ENCODE measurements at places on chromosomes 3 and 15.
A peak's percentile ranks its signal among the peaks of the same experiment; 100 is the strongest.

- no peak for DNase-seq
These were observed 62.5 kb upstream of the HRH1 start for GRCh38 chr3:11091791-11092190.

DNA sequence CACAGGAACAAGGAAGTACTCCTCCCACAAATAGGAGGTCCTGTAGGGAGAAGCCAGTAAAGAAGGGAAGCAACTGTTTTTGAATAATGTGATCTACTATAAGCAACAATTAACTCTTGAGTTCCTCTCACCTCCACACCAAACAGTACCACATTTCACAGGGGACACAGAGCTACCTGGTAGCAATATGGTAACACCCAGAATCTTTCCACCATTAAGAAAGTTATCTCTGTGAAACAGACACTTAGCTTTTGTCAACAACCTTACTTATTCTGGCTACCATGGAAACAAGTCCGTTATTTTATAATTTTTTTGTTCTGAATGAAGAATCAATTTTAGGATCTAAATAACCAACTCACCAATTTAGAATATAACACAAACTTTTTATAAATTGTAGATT lies 49.5 kb downstream of the TBL1XR1 start:
- no peak for DNase-seq

GRCh38 chr15:51681303-51681963 lies at the start of gene SCG3:
Gene SCG3, plus strand, starts transcription at chr15:51681503. Its CDS starts 253 bp downstream, at chr15:51681756.
- peak; percentile 80 for DNase-seq

GRCh38 chr3:23071296-23071695 lies 131.8 kb upstream of the UBE2E2 start:
- DNase-seq, result no peak

- peak; percentile 16 for DNase-seq
These were observed 81.8 kb downstream of the WWTR1 start for GRCh38 chr3:149575961-149576564.

- DNase-seq, result no peak
These were observed 56.4 kb upstream of the ACTC1 start for GRCh38 chr15:34851751-34852150.

- no peak for DNase-seq
These were observed 82.4 kb downstream of the PLSCR2 start for GRCh38 chr3:146386936-146387335.

DNA sequence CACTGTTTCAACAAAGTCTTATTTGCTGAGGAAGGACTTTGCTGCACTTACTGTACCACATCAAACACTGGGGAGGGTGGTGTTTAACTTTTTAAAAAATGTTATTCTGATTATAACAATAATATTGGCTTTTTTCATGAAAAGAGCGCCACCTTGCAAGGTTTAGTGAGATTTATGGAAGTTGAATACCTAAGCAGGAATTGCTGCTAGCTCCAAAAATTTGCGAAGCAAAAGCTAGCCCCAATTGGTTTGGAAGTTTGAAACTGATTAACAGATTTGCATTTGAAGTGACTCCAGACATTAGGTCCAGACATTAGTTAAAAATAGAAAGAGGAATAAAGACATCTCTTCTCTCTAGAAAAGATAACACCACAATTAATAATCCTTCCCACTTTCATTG lies 6.7 kb downstream of the ZIC1 start:
- no peak for DNase-seq

GRCh38 chr3:65864357-65864904 lies 174.3 kb downstream of the MAGI1 start:
- no peak for DNase-seq

DNA sequence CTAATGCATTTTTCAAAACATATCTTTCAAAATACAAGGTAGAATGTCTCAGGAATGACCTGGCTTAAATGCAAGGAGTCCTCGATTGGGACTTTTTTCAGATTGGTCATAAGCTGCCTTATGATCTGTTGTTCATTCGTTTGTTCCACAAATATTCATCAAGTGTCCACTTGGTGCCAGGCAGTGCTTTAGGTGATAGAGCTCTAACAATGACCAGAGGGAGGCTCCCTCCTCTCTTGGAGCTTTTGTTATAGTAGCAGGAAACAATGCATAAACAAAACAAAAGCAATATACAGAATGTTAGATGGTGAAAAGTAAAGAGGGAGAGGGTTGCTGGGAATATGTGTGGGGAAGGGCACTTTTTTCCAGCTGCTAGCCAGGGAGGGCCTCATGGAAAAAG lies 156.1 kb downstream of the MCTP2 start:
- DNase-seq, result no peak

DNA sequence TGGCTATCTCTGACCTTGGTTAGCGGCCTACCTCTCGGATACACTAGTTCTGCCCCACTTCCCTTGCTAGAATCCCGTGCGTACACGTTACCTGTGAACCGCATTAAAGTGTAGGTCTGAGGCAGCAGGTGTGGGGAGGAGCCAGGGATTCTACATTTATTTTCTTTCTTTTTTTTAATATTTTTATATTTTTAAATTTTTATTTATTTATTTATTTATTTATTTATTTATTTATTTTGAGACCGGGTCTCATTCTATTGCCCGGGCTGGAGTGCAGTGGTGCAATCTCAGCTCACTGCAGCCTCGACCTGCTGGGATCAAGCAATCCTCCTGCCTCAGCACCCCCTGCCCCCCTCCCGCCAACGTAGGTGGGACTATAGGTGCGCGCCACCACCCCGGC lies 60.9 kb upstream of the NR2E3 start:
- no peak for DNase-seq

DNA sequence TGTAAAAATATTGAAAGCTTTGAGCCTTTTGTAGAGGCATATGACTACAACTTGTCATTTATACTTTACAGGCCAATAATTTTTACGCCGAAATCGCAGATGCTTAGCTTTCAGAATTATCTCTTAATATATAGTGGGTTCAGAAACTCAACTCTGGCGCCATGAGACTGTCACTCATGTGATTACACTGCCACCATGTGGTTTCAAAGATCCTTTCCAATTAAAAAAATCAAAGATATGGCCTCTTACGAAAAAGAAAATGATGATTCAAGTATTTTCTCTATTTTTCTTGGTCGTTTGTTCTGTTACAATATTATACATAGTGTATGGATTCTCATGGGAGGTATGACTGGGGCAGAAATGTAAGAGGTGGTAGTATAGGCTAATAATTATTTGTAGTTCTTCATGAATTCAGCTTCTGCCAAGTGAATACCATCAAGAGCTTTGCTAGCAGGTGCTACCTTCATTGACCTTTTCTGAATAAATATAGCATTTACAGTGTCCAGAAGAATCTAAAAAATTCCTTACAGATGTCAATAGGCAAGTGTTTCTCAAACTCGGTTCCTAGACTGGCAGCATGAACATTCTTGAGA lies 751.7 kb upstream of the GOLIM4 start:
- no peak for DNase-seq

DNA sequence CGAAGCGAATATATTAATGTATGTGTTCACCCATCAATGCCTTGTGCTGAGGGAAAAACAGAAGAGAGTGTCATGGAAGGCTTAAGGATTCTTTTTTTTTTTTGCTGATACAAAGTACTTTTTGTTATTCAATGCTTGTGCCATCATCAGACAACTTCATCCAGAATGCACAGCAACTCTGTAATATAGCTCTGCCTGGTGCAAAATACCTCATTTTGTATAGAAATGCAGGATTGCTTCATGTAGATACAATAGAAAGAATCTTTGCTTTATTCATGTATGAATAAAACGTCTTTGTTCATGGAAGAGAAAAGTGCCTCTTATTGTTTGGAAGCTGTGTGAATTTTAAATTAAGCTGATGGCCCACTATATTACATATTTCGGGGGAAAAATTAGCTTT lies 62.9 kb downstream of the SH3GL3 start:
- no peak for DNase-seq

GRCh38 chr3:61420136-61420759 lies 141.1 kb upstream of the PTPRG start:
- no peak for DNase-seq

DNA sequence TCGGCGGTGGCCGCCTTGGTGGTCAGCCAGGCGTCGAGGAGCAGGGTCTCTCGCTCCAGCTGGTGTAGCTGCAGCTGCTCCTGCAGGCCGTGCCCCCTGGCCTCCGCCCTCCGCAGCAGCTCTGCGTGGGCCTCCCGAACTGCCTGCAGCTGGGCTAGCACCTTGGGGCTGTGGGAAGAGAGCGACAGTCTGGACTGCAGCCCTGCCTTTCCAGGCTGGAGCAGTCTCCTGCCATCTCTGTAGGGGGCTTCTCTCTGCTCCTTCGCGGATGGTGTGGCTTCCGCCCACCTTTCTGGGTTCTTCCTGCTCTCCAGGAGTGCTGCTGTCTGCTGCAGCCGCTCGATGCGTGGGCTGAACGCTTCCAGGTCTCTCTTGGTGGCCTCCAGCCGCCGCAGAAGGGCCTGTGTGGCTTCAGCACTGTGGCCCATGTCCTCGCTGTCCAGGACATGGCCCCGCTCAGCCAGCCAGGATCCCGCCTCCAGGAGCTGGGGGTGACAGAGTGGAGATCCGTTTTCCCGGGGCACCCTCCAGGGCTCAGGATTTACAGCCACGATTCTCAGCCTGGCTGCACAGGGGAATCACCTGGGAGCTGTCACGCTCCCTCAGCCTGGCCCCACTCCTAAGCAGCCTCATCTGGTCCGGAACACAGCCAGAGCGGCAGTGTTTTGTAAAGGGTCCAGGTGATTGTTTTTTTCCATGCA lies 16.8 kb downstream of the PLA2G4B start:
- DNase-seq, result no peak

DNA sequence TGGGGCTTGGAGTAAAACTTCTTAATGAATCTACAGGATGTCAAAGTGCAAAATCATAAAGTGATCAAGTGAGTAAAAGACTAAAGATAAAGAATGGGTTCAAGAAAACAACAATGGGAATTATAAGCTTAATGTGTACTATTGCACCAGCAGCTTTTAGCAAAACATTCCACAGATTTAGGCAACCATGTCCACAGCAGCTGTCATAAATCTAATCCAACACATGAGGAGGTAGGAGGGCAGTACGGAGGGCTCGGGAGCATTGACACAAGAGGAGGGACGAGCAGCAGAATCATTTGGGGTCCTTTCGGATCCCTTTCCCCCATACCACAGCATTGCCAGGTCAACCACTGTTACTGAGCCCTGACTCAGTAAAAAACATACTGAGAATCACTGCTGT lies 464.3 kb upstream of the WNT5A start:
- DNase-seq, result no peak

DNA sequence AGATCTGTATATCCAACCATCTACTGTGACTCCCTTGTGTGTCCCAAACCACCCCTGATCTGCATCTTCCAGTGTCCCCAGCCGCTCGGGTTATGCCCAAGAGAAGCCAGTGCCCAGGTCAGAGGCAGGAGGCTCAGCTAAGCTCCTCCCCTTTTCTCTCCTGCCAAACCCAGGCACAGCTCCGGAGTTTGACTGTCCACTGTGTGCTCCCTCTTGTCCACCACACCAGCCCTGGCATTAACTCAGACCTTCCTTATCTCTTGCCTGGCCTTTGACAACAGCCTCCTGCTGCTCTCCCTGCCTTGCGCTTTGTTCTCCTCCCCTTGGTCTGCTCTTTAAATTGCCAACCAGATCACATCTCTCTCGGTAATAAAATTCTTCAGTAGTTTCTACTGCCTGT lies 39.3 kb downstream of the DGKG start:
- no peak for DNase-seq
